ENCODE measurements at places on chromosomes 11 and 22.

DNA sequence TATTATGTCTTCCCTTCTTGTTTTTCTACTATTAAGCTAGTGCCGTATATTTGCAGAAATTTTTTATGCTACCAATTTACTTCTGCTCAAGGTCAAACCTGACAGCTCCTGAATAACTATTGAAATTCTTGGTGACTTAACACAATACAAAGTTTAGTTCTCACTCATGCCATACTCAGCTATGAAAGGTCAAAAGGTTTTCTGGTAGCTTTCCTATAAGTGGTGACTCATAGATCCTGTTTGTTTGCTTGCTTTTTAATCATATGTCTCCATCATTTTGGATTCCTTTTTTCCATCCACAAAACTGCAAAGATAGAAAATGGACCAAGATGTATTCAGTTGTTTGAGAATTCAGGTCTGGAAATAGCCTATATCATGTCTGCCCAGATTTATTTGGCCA lies 855.8 kb upstream of the LRRC4C start:
- DNase-seq = peak; percentile 14

GRCh38 chr11:117484156-117484555 lies 156.5 kb downstream of the CEP164 start:
- DNase-seq = no peak

GRCh38 chr11:128965485-128965884 lies 22.8 kb upstream of the TP53AIP1 start:
- DNase-seq = no peak

DNA sequence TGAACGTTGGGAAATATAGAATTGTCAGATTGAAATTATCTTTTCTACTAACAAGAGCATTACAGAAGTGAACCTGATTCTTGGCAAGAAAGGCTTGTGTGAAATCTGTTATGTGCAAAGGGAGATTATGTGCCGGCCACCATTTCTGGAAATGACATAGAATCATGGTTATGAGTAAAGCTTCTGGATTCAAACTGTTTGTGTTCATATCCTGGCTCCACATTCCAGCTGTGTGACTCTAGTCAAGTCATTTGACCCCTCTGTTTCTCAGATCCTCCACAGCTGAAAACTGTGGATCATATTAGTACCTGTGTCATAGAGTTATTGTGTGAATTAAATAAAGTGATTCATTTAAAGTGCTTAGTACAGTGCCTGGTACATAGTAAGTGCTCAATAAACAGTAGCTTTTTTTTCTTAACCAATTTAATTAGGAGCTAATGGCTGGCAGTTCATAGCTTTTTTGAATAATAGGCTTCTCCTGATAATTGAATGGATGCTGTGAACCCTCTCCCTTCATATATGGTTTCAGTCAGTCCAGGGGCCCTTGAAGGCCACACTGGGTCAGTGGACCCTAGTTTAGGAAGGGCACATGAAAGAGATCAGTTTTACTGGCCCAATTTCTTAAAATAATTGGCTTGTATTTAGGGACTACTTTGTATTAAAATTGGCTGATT lies 34.6 kb downstream of the EHF start:
- DNase-seq = peak; percentile 75

- DNase-seq = no peak
Measured at GRCh38 chr11:120959189-120959588, 64.7 kb upstream of the TBCEL start.

- no peak for DNase-seq
Measured at GRCh38 chr22:28909375-28909774, 26.0 kb downstream of the ZNRF3 start.

DNA sequence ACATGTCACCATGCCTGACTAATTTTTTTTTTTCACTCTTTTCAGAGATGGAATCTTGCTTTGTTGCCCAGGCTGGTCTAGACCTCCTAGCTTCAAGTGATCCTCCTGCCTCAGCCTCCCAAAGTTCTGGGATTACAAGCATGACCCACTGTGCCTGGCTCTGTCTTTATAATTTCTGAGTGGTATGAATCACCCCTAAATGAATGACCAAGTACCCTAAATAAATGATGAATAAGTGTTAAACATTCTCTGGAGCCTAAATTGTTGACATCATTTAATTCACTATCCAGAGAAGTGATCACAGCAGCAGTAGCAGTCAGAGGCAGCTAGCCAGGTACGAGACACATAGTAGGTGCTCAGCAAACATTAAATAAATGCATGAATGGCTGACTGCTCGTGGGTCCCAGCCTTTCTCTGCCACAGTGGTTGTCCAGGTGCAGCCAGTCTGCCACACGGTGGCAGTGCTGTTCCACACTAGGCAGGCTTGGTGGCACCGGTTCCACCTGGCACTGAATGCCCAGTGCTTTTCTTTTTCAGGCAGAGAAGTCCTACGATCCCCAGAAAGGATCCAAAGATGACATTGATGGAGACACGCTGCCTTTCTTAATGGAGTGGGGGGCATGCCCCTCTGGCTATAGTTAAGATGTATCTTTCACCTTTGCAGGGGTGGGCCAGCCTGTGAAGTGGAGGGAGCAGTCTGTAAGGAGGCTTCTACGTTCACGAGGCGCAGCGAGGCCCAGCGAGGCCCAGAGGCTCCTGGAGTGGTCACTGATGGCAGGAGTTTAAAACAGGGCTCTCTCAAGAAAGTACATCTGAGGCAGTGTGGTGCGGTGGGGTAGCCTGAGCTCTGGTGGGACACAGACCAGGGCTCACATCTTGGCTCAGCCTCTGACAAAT lies 8.7 kb upstream of the TTC12 start:
- DNase-seq = peak; percentile 57

- peak; percentile 8 for DNase-seq
Measured at GRCh38 chr22:41780746-41781505, 19.6 kb upstream of the CCDC134 start.

GRCh38 chr22:36727110-36727509 lies 23.6 kb upstream of the CACNG2 start:
- DNase-seq = no peak

- peak; percentile 71 for DNase-seq
Measured at GRCh38 chr11:19374151-19374569, 133.4 kb upstream of the E2F8 start.

- DNase-seq = no peak
Measured at GRCh38 chr11:129825380-129825779, 9.7 kb downstream of the TMEM45B start.

DNA sequence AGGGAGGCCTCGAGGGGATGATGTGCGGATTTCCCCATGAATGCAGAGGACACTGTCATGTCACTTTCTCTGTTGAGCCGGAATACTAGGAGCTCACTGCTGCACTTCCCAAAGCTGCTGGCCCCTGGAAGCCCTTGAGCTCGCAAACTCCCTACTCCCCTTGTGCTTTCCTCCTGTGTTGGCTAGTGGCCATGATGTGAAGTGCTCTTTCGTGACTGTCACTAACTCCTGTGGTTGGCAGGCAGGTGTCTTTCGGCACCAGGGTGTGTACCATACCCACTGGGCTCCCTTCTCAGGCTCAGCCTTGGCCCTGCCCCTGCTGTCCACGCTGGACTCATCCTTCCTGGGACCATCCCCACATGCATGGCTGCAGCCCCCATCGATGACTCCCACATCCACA lies 86.2 kb downstream of the BTBD10 start:
- no peak for DNase-seq

GRCh38 chr22:43356881-43357280 lies 13.7 kb upstream of the SCUBE1 start:
- DNase-seq = no peak

GRCh38 chr11:44116234-44116830 lies 20.9 kb downstream of the EXT2 start:
- no peak for DNase-seq

DNA sequence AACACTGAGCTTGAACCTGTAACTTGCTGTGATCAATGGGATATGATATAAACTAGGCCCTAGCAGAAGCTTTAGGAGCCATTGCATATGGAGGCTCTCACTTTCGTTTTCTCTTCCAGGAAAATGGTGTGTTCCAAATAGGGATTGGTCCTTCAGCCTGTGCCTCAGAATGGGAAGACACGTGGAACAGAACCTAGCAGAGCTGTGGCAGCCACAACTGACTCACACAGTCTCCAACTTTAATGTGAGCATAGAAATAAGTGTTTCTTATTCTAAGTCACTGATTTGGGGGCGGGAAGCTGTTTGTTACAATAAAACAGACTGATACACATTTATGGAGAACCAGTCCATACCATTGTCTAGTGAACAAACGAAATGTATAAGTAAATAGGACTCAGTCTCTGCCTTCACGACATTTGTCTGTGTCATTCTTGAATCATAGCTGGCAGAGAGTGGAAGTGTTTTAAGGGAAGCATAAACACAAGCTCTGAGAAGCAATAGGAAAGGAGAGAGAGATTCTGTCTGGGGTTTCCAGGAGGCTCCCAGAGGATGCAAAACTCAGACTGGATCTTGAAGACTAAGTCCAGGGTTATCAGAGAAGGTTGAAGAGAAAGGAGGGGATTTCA lies 97.3 kb downstream of the GALNT18 start:
- no peak for DNase-seq

DNA sequence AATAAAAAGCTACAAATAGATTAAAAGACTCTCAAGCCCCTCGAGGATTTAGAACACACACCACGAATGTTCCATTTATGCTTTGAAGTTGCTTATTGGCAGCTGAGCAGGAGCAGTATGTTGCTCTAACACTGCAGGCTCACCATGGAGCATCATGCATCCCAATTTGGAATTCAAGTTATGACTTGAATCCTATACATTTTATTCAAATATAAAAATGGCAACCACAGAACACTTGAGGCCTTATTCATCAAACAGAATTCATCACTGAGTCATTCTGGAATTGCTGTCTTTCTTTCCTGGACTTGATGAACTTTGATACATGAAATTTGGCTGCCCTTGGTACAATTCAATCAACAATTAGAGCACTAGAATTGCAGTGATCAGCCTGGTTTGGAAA lies 24.5 kb upstream of the BLID start:
- DNase-seq = peak; percentile 85

GRCh38 chr22:48973694-48974041 lies 854.0 kb downstream of the BRD1 start:
- no peak for DNase-seq

- peak; percentile 21 for DNase-seq
Measured at GRCh38 chr11:65116370-65117205, 913 bp downstream of the ZNHIT2 start.

GRCh38 chr11:47538741-47539565 lies 14.0 kb downstream of the CELF1 start:
- no peak for DNase-seq

DNA sequence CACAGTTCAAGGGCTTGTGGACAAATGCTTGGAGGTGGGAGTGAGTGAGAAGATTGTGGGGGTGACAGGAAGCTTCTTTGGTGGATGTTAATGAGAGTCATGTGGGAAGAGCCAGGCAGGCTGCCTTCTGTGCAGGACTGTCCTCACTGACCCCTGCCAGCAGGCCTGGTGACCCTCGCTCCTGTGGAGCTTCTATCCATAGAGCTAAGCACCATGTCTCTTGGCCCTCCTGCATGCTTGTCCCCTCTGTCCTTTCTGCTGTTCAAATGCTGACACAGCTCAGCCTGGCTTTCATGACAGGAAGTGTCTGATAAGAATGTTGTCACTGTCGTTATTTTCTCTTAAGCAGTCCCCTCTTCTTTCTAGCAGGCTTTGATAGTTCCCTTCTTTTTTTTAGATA lies 37.6 kb downstream of the NAT10 start:
- no peak for DNase-seq

Measured in astrocyte of the spinal cord (primary cell).